Stimulated activated CD8-positive, alpha-beta memory T cell treated with anti-CD3 and anti-CD28 coated beads, Interleukin-4, amount 100 ng/mL, for 24 hours (primary cell): ENCODE measurements at places on chromosomes 13 and 19.

- no peak for DNase-seq
Observed at GRCh38 chr13:112241288-112241687, 134.9 kb upstream of the SPACA7 start.

DNA sequence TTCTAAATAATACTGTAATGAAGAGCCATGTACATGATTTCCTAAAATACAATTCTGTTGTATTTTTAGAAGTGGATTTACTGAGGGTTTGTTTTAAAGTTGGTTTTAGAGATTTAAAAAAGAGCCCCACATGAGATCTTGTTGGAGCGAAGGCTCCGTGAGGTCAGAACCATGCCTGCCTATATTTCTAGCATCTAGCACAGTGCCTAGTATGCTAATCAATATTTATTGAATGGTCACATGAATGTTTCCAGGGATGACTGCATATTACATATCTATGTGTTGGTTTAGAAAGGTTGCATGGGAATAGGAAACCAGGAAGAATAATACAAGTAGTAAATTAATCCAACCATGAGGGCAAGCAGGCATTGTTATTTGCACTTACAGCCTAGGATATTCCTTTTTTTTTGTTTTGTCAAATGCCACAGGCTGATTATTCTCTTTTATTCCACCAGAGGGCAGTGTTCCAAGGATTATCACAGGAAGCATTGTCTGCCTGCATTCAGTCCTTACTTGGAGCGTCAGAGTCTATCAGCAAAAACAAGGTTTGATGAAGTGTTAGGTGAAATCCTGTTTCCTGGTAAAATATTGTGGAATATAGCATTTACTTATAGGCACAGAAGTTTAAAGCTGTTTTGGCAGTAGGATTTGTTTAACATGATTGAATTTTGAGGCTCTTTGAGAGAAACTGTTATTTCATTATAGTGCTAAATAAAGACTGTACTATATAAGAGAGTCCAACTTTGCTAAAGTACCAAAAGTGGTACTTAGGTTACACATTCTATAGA is 46.8 kb downstream of the COG3 start:
- DNase-seq, result no peak

DNA sequence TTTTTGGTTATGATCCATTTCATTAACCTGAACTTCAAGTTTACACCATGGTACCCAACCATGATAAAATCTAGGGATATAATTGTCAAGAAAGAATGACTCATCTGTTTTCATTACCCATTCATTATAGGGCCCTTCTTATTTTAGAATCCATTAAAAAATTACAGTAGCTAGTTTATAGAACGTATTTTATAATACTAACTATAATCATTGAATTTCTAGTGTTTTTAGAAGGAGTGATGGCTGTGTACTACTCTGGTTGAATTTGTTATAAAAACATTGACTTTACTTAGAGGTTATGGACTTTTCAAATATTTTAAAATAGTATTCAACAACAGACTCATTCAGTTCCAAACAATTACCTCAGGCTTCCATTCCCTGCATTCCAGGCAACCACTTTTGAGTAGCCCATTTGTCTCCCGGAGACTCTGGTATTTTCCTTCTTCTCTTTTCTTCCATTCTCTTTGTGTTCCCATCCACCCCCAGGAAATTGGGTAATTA is 71.9 kb upstream of the KLF12 start:
- no peak for DNase-seq

GRCh38 chr19:46133101-46133627 is 8.7 kb upstream of the IGFL3 start:
- DNase-seq, result no peak

- DNase-seq, result no peak
Observed at GRCh38 chr13:112983428-112984196, 14.6 kb downstream of the MCF2L start.

DNA sequence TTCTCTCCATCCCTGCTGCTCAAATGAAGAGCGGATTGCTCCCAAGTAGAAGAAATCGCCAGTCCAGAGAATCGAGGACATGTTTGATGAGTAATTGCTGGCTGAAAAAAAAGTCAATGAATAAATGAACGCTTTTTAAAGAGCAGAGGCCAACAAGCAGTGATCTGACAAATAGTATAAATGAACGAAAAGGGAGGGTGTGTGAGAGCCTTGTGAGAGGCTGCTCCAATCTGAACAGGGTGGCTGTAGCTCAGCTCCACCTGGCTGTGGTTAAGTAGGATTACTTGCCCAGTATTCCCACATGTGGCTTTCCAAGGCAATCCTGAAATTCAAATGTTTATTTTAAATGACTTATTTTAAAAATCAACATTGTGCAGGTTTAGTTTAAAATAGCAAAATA is 117.1 kb downstream of the TSHZ3 start:
- no peak for DNase-seq

DNA sequence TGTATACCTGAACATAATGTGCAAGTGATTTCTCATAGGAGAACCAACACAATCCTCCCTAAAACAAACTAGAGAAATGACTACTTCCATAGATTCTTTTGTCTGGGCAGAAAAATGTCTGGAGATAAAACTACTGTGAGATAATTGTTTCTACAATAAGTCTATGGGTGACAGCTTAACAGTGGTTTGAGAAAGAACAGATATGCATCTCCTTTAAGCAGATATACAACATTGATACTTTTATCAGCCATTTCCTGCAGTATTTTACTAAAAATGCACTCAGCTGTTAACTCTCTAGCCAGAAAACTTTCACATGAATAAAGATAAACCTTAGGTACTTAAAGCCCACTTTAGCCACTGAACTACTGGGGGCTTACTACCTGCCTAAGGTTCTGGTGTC is 1132.4 kb downstream of the EFNB2 start:
- no peak for DNase-seq

- DNase-seq, result no peak
Observed at GRCh38 chr13:100480676-100481075, 107.9 kb downstream of the GGACT start.

DNA sequence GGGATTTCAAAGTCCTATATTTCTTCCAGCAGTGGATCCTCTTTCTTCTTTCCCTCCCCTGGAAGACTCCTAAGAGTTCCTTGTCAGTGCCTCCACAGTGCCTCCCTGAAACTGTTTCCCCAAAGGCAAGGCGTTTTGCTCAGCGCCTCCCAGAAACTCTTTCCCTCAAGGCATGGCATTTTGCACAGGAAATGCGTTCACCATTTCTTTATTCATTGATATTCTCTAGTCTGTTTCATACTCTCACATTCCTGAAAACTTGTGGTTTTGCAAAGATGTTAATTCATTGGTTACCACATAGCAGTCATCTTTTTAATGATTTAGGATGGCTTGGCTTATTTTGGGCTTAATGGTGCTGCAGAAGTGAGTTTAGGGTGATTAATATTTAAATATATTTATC is 177.3 kb upstream of the SLC10A2 start:
- no peak for DNase-seq

DNA sequence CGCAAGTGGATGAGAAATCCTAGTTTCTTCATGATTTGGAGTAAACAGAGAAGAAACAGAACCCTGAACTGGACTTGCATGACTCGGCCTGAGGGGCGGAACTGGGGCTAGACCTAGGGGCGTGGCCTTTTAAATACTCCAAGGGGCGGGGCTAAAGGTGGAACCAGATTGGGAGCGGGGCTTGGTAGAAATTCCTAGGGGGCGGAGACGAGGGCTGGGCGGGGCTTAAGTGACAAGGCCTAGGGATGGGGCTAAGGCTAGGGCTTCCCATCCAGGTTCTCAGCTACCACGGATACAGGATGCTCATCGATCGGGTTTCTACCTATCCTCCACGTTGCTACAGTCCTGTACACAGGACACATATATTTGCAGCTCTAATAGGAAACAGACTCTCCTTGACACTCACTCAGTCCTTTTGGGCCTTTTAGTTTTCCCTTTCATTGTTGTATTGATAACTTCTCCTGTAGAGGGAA is 372 bp upstream of the ZNF699 start:
- DNase-seq, result peak; percentile 79

DNA sequence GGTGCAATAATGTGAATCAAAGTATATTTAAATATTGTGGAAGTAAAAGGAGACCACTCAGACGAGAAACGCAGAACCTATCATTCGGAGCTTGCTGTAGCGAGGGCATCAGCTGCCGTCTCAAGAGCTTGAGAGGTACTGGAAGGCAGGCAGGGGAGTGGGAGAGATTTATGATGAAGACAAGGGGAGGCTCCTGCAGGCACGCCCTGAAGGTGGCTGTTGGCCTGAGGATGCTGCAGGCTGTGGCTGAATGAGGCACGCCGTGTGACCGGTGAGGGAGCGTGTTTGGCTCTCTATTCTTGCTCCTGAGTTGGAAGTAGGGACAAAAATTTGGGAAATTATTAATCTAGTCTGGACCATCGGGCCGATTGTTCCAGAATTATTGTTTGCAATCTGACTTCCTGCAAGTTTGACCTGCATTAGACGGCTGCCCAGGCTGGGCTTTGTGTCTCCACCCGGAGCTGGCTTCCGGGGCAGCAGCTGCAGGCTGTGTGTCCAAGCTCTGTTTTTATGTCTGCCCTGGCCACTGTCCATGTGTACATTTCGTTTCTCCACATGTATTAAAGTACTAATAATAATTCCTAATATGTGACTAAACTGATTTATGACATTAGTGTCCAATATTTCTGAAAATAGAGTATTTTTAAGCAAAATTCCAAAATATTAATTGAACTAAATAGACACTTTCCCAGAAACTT is 91.1 kb upstream of the ANKRD10 start:
- DNase-seq, result no peak

DNA sequence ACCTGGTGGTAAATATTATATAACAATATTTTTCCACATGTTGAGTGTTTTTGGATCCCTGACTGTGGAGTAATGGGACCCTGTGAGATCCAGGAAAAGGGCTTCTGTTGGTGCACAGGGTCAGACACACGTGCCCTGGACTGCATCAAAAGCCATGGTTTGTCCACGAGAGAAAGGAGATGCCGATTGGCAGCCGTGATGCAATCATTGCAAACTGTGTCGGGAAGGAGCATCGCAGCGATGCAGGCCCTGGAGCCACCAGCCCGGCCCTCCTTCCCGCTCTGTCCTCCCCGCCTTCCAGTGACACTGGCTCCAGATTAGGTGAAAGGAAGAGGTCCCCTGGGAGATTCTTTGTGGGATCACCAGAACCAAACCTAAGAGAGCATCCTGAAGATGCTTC is 9.1 kb downstream of the COL4A2 start:
- DNase-seq, result no peak

GRCh38 chr19:47188507-47189033 is 42.4 kb downstream of the BBC3 start:
- DNase-seq, result no peak

- no peak for DNase-seq
Observed at GRCh38 chr13:39685652-39686051, 30.2 kb downstream of the COG6 start.

DNA sequence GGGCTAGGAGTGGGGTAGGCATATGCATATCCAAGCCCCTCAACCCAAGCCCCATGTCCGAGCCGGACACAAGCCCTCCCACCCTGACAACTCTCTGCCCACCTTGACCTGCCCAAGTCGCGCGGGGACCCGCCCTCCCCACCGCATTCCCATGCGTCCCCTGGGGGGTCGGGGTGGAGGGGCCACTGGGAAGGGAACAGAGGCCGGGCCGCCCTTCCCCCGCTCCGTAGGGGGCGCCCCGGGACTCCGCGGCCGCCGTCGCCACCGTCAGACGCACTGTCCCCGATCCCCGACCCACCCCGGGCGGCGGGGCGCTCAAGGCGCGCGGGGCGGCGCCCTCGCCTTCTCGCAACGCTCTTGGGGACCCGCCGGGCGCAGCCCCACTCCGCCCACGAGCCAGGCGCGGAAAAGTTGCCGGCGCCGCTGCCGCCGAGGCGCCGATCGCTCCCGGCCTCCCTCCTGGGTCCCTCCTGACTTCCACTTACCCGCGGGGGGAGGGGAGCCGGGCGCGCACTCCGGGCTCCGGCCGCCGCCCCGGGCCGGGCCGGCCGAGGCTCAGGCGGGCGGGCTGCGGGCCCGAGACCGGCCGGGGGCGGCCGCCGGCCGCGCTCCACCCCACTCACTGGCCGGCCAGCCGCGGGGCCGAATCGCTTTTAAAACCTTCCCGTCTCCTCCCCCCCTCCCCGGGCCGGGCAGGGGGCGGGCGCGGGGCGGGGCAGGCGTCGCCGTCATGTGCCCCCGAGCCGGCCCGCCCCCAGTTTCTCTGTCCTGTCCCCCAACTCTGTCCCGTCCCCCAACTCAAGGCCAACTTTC is 34.4 kb upstream of the NANOS3 start:
- peak; percentile 67 for DNase-seq

DNA sequence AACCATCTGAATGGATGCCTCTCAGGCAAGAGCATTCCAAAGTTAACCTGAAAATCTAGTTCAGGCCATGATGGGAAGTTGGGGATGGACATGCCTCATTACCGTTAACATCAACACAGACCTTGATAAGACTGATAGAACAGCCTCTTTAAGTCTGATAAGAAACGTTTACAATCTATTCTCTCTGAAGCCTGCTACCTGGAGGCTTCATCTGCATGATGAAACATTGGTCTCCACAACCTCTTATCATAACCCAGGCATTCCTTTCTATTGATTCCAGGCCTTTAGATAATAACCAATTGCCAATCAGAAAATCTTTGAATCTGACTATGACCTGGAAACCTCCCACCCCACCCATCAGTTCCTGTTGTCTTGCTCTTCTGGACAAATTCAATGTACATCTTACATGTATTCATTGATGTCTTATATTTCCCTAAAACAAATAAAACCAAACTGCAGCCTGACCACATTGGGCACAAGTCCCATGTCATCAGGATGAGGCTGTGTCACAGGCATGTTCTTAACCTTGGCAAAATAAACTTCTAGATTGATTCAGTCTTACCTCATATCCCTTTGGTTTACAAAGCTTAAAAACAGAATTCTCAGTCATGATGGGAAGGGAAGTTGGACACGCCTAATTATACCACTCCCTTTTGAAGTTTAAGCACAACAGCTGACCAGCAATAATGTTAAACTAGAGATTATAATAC is 843.8 kb upstream of the SPRY2 start:
- DNase-seq, result no peak

DNA sequence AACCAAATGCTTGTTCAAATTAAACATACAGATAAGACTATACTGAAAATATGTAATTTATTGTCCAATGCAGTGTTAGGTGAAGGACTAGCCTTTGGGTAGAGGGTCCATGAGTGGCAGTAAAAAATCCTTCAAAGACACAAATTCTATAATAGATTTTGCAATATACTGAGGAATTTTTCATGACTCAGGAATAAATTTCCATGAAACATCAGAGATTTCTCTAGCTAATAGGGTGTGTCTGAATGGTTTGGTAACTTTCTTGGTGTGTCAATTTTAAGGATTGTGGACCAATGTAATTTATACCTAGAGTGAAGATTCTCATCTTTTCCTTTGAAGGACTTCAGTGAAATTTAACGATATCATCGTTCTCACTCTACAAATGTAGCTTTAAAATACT is 546.7 kb downstream of the SLITRK5 start:
- no peak for DNase-seq

GRCh38 chr19:17058236-17058635 is 17.0 kb downstream of the HAUS8 start:
- DNase-seq, result no peak

GRCh38 chr19:1945899-1946298 is 4.9 kb downstream of the CSNK1G2 start:
- no peak for DNase-seq
